ENCODE measurements at places on chromosomes 1 and 21.
A peak's percentile ranks its signal among the peaks of the same experiment; 100 is the strongest.

GRCh38 chr1:103109311-103109920 is 1.1 kb upstream of the COL11A1 start:
- peak; percentile 30 for DNase-seq

DNA sequence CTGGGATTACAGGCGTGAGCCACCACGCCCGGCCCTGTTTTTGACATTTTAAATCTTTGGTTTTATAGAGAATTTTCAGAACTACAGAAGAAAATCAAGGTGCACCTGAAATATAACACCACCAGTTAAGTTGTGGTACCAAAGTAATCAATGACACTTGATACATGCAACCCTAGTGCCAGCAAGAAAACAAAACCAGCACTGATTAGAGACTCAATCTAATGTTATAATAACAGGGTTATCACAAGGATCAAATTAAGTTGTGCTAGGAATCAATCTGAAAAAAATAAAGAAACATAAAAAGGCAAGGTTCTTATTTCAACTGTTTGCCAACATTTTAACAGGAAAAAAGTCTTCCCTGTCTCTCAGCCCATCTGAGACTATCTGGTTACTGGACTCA is 23.8 kb downstream of the TGFBR3 start:
- DNase-seq, result no peak

DNA sequence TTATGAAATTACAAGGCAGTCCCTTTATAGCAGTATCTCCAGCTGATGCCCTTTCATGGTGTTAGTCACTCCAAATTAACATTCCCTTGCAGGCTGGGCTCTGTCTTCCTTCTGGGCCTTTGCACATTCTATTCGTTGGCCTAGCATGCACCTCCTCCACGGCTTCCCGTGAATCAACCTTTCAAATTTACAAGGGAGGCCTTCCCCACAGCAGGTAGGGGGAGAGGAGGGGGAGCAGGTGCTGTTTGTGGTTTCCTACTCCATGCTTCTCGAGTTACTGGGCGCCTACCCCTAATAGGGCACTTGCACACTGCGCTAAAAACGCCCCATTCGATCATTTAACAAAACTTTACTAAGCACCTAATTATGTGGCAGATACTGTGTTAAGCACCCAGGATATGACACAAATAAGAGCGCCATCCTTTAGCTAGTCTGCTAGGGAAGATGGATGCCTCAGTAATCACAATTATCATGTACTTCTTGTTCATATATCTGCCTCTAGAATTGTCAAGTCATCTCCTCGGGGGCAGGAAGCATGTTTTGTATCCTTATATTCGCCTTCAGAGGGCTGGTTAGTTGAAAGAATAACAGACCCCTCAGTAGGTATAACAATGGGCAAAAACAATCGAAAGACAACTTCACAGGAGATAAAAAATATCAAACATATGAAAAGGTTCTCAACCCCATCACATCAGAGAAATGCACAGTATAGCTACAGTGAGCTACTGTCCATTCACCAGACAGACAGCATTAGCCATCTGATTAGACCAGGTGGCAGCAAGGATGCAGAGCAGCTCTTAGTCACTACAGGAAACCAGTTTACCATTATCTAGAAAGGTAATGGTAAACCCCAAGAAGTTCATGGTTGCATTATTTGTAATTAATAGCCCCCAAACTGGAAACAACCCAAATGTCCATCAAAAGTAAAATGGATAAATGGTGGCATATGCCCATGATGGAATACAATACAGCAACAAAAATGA is 1.7 kb upstream of the ADAR start:
- peak; percentile 61 for DNase-seq

- peak; percentile 95 for DNase-seq
Measured at GRCh38 chr1:39204441-39205081, at the start of gene MACF1. MACF1 (plus strand) TSS chr1:39204695; CDS start chr1:39205023, 328 bp downstream.

DNA sequence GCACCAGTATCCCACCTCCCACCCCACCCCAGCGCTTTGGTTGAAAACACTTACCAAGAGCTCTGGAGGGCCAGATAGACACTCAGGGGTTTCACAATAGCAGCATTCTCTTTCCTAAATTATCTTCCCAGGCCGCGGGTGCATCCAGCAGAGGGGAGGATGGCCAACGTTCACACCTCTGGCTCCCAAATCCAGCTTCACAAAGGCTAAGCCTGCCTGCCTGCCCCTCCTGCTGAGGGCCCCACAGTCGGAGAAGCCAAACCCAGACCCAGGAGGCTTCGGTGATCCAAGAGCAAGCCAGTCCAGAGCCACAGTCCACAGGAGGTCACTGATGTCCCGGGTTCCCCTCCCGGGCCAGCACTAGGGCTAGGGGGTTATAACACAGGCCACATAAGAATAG is 231.9 kb downstream of the TRABD2B start:
- DNase-seq, result no peak

DNA sequence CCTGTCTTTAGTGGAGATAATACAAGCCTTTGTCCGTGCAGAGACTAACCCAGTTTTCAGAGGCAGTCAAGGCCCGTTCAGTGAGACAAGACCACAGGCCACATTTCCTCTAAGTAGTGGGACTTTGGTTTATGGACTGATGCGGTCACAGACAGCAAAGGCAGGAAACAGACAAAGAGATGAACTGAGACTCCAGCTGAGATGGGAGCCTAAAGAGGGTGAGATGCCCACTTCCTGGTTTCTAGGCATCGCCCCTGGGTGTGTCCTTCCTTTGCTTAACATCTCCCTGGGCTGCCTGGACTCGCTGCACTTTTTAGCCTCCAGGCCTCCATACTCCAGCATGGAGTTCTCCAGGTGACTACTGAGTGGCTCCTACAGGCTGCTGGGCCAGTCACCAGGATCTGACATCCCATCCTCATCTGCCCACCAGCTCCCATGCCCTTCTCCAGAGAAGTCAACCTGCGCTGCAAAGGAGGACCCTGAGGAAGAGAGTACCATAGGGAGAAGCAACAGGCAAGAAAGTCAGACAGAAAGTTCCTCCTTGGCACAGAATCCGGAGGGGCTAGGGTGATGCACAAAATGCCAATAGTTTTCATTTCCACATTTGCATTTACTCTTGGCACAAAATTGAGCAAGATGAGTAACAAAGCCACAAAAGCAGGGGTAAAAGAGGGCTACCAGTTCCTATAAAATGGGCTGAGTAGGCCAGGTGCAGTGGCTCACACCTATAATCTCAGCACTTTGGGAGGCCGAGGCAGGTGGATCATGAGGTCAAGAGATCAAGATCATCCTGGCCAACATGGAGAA is 15.1 kb downstream of the THEMIS2 start:
- DNase-seq, result no peak

GRCh38 chr1:24459551-24460266 is 42.9 kb upstream of the RCAN3 start:
- DNase-seq, result no peak

GRCh38 chr1:47751996-47752451 is 245.2 kb downstream of the TRABD2B start:
- DNase-seq, result no peak

DNA sequence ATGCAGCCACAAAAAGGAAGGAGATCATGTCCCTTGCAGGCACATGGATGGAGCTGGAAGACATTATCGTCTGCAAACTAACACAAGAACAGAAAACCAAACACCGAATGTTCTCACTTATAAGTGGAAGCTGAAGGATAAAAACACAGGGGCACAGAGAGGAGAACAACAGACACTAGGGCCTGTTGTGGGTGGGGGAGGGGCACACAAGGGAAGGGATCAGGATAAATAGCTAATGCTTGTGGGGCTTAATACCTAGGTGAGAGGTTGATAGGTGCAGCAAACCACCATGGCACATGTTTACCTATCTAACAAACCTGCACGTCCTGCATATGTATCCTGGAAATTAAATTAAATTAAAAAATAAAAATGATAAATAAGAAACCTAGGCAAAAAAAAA is 969.9 kb downstream of the TTLL7 start:
- no peak for DNase-seq

DNA sequence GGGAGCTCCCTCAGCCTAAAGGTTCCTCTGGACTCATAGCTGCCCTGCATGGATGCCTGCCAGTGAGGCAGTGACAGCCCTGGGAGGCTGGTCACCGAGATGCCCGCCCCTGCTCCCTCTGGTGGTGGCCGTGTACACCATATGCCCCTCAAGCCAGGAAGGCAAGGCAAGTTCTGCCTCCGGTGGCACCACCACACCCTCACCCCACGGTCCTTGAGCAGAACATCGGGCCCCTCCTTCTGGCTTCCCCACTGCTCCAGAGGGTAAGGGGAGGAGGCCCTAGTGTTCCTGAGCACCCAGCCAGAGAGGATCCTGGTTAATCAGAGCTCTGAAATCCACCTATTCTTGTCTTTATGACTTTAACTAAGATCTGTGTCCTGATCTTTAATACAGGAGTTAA is 1.5 kb upstream of the S100A14 start:
- DNase-seq, result peak; percentile 56

DNA sequence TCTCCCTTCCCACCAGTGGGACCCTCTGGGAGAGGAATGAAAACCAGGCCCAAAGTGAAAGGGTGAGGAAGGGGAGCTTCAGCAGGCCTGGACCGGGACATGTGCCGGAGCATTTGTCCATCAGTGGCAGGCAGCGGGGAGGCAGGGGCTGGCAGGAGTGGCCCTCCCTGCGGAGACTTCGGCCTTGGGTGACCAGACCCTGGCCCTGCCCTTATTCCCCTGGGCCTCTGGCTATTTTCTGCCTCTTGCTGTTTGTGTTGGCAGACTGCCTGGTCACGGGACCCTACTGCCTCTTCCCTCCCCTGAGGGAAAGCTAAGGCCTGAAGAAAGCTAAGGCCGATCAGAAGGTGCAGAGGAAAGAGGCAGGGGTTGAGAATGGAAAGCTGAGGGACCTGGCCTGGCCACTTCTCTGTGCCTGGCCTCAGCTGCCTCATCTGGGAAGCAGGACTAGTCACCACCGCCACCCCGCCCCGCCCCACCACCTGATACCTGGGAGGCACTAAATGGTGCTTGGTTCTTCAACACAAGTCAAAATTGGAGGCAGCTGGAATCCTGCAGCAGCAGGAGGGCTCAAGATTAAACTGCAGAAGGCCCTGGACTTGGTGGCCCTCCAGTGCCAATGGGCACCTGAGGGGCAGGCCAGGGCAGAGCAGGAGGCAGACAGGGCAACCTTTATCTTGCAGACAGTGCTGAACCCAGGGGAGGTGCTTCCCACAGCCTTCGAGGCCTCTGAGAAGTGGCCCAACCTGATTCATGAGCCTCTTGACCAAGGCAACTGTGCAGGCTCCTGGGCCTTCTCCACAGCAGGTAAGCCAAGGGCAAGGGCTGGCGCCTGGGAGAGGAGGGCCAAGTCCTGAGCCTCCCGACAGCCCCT is 7.9 kb downstream of the TINAGL1 start:
- DNase-seq, result no peak

GRCh38 chr1:193014400-193014799 is 44.8 kb downstream of the UCHL5 start:
- peak; percentile 72 for DNase-seq

DNA sequence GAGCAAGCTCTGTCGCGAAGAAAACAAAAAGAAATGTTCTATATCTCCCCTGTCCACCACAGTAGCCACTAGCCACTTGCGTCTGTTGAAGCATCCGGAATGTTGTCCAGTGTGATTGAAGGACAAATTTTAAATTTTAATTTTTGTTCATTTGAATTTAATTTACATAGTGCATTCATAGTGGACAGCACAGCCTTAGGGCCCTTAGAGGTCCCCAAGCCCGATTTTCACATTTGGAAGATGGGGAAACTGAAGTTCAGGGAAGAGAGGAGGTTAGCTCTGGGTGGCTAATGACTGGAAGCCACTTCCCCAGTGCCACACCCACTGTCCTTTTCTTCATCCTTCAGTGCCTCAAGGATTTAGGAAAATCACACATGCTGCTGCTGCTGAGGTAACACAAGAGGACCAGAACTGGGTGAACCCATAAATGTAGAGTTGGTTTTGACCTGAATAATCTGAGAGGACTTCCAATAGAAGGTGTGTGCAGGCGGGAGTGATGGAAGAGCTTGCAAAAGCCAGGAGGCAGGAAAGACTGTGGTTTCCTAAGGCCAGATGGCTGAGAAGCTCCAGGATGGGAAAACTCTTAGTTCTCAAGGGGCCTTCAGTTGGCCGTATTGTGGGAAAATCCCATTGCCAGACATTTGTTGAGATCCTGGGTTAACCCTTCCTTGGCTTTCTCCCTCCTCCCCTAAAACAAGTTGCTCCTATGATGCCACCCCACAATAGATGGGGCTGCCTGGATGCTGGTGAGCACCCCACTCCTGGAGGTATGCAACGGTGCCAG is 49.5 kb downstream of the TRIM11 start:
- DNase-seq, result no peak

DNA sequence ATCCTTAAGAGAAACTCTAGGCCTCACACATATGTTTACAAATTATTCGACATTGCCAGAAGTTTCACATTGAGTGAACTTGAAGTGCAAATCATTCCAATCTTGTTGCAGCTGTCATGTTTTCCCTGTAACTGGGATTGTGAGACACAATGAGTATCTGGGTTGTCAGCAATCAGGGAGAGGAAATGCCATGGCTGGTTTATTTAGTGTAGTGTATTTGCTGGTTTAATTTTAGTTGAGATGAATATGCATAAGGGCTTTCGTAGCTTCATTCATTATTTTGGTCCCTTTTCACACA is 54.2 kb upstream of the USP1 start:
- no peak for DNase-seq

- DNase-seq, result no peak
Measured at GRCh38 chr1:147079400-147080005, 92.8 kb downstream of the PRKAB2 start.

DNA sequence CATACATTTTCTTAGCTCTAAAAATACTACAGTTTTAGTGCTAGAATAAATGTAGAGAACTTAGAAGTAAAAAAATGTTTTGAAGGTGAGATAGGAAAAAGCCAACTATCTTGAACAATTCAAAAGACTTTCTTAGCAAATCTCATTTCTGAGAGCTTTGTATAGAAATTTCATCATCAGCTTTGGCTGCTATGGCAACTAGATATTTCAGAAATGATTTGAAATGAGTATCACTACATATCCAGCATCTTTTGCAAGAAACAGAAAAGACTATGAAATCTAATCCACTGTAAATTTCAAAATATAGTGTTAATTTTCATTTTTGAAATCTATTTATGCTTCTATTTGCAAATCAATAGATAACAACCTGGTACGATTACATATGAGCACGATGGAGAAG is 57.7 kb downstream of the RGS7 start:
- no peak for DNase-seq

- DNase-seq, result no peak
Measured at GRCh38 chr1:213533125-213533524, 454.6 kb upstream of the PROX1 start.

DNA sequence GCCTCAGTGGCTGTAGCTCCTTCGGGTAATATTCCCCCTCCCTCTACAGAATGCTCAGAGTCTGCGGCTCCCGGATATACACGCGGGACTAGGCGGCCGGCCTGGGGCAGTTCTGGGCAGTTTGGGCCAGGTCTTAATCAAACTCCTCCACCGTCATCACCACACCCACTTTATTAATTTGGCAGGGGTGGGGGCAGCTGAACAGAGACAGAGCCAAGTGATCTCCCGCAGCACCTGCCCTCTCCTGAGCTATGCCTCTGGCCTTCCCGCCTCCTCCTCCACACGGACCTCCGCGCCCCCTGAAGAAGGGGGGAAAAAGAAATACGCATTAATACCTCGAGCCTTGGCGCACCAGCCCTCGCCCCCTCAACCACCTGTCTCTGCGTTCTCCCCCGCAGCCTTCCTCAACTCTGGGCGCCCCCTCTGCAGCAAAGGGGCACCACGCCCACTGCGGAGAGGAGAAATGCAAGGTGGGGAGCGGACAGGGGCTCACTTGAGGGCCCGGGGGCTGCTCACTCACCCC is 42.6 kb downstream of the CD34 start:
- no peak for DNase-seq

- no peak for DNase-seq
Measured at GRCh38 chr1:115194506-115194905, 105.2 kb upstream of the TSPAN2 start.

- DNase-seq, result no peak
Measured at GRCh38 chr1:183000167-183000962, 22.9 kb upstream of the LAMC1 start.

GRCh38 chr1:93800856-93801255 is 78.2 kb downstream of the DNTTIP2 start:
- DNase-seq, result no peak

All from fibroblast of skin of right biceps (primary cell).